Activated CD4-positive, alpha-beta T cell treated with anti-CD3 and anti-CD28 coated beads, Interleukin-10, Interleukin-2, amounts not matched to agents 100 ng/mL and 50 ng/mL, durations not matched to agents 16 hours and 8 hours (primary cell): ENCODE measurements at places on chromosomes 16 and 17.

DNA sequence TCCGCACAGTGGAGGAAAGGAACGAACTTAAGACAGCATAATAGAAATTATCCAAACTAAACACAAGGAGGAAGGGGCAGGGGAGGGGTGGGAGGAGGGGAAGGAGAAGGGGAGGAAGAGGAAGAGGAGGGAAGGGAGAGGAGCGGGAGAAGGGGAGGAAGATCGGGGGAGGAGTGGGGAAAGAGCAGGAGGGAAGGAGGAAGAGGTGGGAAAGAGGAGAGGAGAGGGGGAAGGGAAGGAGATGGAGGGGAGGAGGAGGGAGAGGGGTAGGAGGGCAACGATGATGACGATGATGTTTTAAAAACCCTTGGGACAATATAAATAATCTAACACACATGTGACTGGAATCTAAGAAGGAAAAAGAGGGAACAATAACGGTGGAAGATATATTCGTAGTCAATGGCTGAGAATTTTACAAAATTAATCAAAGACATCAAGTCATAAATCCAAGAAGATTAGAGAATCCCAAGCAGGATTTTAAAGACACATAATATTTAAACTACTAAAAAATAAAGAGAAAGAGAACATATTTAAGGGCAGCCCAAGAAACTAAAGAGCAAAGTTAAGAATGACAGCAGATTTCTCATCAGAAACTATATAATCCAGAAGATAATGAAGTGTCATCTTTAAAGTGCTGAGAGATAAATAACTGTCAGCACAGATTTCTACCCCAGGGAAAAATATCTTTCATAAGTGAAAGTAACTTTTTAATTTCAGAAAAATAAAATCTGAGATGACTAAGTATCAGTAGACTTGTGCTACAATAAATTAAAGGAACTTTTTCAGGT, 30.2 kb downstream of the C16orf95 start:
- no peak for DNase-seq

DNA sequence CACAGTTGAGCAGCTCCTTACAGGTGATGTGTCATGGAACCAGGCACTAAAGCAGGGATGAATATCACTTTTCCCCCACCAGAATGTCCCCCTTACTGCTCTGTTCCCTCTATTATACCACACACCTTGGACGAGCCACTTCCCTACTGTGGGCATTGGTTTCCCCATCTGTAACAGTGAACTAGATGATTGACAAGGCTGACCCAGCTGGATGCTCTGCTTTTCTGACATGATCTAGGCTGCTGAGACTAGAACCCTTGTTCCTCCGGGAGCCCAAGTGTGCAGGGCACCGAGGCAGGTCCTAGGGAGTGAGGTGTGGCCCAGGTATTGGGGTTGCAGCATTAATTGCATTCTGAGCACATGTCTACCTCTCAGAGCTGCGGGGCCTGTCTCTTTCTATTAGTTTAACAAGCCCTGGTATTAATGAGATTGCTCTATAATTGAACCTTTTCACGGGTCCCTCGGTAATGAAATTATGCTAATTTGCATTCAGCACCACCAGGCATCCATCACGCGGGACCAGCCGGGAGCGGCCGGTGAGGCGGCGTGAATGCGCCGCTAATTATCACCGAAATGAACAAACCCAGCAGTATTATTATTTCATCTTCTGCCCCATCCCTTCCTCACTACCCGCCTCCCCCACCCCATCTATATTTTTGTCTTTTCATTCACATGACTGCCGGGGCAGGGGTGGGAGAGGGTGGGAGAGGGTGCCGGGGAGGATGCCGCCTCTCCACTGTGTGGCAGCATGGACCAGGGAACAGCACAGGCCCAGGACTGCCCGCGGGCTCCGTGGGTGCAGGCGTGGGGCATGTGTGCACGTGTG, 121.1 kb downstream of the CYLD start:
- DNase-seq = no peak

- DNase-seq = no peak
Observed at GRCh38 chr16:76524356-76524755, 247.2 kb downstream of the CNTNAP4 start.

- DNase-seq = no peak
Observed at GRCh38 chr17:51857052-51857597, 301.4 kb downstream of the CA10 start.

DNA sequence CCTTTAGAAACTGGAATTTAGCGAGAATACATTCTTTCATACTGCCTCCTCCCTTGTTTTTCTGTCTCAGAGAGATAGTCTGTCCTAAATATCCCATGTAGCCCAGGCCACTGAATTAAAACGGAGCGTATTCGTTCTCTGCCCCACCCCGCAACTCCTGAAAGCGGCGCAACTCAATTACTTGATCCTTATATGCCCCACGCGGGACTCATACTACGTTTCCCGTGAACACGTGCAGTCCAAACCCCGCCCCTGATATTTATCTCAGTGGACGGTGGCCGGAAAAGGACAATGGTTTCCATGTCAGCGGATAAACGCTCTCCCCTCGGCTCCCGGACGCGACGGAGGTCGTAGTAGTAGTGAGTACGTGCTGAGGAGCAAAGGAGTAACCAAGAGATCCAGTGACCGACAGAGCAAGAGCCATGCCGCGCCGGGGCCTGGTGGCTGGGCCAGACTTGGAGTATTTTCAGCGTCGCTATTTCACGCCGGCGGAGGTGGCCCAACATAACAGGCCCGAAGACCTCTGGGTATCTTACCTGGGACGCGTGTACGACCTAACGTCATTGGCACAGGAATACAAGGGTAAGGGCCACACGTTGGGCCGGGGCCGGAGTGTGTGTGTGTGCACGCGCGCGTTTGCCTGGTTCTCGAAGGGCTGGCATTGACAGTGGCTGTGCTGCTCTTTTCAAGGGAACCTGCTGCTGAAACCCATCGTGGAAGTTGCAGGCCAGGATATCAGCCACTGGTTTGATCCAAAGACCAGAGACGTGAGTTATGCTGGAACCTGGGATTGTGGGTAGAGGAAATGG, at the start of gene CYB5D1:
CYB5D1 (plus strand) TSS at position 291 of the 809 bp plus-strand sequence; CDS start at position 423, 132 bp downstream.
- peak; percentile 93 for DNase-seq

- DNase-seq = peak; percentile 45
Observed at GRCh38 chr17:14044702-14045101, 24.6 kb upstream of the COX10 start.

DNA sequence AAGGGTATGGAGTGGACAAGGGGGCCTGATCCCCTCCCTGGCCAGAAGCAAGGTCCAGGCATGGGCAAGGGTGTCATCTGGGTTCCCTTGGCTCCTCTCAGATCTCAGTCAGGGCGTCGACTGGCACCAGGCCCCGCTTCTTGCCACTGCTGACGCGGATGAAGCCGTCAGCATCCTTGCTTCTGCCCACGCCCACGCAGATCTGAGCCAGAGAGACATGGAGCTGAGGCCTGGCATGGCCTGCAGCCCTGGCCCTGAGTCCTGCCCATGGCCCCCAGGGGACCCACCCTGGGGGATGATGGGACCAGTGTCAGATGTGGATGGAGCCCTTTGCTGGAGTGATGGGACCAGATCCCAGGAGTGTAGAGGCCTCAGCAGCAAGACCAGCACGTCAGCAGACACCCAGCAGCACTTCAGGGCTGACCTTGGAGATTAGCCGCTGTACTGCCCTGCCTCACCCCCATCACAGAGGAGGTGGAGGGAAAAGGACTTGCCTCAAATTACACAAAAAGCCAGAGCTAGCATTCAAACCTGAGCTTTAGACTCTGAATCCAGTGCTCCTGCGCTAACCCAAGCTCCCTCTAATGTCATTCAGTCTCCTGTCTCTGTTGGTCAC, 12.2 kb downstream of the RPL19 start:
- DNase-seq = no peak

DNA sequence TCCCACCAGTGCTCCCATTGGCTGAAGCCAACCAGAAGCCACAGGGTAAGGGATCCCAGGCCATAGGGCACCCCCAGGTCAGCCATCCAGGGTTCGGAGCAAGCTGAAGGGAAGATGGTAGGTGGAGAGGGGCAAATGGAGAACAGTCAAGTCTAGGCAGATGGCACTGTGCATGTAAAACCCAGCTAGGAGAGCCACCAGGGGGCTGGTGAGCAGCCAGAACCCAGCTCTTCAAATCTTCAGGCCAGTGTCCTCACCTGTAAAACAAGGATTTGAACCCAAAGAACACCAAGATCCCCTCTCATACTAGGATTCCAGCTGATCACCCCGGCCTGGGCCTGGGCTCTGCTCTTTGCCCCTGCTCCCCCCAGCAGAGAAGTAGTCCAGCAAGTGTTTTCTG, 43.5 kb downstream of the GINS3 start:
- no peak for DNase-seq

GRCh38 chr16:51287121-51287755, 136.2 kb upstream of the SALL1 start:
- no peak for DNase-seq

DNA sequence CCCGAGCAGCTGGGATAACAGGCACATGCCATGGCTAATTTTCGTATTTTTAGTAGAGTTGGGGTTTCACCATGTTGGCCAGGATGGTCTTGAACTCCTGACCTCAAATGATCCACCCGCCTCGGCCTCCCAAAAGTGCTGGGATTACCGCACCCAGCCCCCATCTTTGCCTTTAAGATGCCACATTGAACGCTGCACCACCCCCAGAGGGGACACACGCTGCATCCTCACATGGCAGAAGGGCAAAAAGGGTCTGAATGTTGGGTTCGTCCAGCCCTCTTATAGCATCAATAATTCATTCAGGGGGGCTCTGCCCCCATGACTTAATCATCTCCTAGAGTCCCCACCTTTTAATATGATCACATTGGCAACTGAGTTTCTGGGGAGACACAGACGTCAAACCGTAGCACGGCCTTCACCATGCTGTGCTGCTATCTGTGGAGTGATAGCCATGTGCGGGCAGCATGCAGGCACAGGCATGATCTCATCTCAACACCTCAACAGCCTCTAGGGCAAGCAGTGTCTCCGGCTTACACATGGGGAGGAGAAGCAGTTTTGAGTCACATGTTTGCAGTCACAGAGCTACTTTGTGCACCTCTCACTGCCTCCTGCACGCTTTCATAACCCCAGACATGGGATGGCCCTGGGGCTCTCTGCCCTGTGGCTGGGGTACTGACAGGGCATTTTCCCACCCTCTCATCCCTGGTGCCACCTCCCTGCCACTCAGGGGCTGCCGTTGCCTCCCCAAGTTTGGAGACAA, 30.0 kb downstream of the IL21R start:
- DNase-seq = peak; percentile 50

- no peak for DNase-seq
Observed at GRCh38 chr16:84408856-84409255, 40.5 kb downstream of the ATP2C2 start.

DNA sequence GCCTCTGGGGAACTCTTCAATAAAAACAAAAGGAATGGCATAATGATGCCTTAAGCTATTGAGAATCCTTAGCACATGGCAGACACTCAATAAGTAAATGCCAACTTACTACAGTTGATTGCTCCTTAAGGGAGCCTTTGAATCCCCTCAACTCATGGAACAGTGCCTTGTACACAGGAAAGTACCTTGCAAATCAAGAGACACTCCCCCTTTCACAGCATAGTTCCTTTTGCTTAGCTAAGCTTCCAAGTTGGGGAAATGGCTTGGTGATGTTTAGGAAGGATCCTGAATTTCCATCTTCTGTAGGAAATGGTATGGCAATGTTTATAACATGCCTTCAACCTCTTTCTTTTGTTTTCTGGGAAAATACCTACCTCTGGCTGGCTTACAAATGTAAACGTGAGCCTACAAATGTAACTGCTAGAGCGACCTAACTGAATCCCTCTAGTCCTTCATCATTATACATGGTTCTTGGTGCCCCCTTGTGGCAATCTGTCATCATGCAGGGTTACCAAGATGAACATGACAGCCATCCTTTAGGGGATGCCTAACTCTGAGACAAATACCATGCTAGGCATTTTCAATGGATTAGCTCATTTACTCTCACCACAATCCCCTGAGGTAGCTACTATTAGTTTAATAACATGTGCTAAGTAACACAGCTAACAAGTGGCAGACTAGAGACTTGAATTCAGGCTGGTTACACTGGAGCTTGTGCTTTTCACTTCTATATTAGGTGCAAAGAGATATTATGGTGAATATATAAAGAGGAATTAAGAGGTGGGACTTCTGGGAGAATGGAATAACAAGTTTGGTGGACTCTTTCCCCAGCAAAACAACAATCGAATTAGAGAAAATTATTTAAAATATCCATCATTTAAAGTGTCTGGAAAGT, 65.0 kb downstream of the MMD start:
- peak; percentile 80 for DNase-seq

GRCh38 chr17:42898147-42898811, 2.3 kb upstream of the G6PC1 start:
- DNase-seq = no peak

DNA sequence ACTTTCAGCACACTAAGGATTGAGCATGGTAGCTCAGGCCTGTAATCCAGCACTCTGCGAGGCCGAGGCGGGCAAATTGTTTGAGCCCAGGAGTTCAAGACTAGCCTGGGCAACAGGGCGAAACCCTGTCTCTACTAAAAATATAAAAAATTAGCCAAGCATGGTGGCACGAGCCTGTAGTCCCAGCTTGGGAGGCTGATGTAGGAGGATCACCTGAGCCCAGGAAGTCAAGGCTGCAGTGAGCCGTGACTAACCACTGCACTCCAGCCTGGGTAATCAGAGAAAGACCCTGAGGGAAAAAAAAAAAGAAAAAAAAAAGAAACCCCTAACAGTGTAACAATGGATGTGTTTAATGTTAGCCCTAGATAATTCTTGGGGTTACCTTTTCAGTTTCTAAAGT, 24.0 kb downstream of the PARN start:
- DNase-seq = no peak

DNA sequence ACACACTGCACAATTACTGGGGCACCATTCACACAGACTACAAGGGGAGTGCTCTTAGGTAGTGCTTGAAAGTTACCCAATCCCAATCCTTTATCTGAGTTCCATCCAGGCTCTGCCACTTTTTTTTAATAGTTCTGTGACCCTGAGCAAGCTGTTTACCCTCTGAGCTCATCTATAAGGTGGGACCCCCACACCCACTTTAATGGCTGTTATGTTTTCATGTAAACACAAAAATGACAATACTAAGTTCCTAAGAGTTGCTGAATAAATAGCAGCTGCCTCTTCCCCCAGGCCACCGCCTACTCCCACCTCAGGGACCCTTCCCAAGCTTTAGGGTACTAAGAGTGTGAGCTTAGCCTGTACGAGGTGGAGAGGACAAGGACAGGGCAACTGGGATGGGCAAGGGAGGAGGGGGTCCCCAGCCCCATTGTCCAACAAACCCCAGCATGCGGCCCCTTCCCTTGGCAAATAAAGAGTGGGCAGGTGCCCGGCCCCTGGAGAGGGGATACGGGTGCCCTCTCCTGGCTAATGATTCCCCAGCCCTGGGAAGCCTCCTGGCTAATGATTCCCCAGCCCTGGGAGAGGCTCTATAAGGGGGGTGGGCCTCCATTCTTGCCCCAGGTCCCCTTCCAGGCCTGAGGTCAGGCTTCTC, 14.6 kb downstream of the SLC13A2 start:
- DNase-seq = no peak

DNA sequence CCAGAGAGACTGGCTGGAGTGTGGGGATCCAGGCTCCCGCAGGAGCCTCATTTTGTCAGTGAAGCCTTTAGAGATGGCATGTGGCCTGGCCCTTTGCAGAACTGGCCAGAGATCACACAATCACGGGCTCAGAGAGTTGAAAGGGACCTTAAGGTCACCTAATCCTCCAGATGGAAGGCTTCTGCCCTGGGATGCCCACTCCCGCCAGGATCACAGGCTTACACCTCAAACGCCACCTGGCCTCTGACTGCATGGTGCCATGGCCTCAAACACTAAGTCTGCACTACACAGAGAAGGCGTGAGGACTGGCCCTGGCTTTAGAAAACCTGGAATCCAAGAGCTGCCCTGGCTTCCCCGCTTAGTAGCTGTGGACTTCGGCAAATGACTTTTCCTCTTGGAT, 306.8 kb upstream of the CCL2 start:
- DNase-seq = no peak
